Esophagus muscularis mucosa (tissue), 4 donors: ENCODE measurements at places on chromosomes 13 and 19. TPM values are rescaled to one million over a fixed set of nuclear protein-coding genes. Genes with fewer than 3 reads are reported as not detected.

OR7D2 gene
- total RNA-seq: not detected

CCDC70 gene
- not detected for total RNA-seq

GRCh38 chr13:46552303-46552682, 677 bp upstream of the LRCH1 start:
- H3K4me1 ChIP-seq: peaks cover 38% of the 10 kb centered on the region
- no peaks in the 10 kb centered on the region for H3K36me3 ChIP-seq

CEACAM16 gene
- not detected for total RNA-seq

HSH2D gene
- not detected for total RNA-seq

- no peak overlapping the region for H3K4me3 ChIP-seq
- no peak overlapping the region for H3K27ac ChIP-seq
- DNase-seq: no peak
- H3K27me3 ChIP-seq: peaks cover 9% of the 10 kb centered on the region
These were observed 243.5 kb downstream of the TSHZ3 start for GRCh38 chr19:31105761-31106160.

GRCh38 chr13:74708629-74709028, 574.4 kb upstream of the KLF12 start:
- no peaks in the 10 kb centered on the region for H3K27me3 ChIP-seq
- no peak overlapping the region for H3K4me3 ChIP-seq
- H3K4me1 ChIP-seq: no peaks in the 10 kb centered on the region
- DNase-seq: no peak
- H3K27ac ChIP-seq: no peak overlapping the region

- no peaks in the 10 kb centered on the region for H3K27me3 ChIP-seq
- DNase-seq: peak; percentile 92
- no peaks in the 10 kb centered on the region for H3K36me3 ChIP-seq
- H3K27ac ChIP-seq: peak overlapping the region; percentile 84
- peak overlapping the region; percentile 34 for H3K4me3 ChIP-seq
These were observed 6.0 kb downstream of the SYCE2 start for GRCh38 chr19:12913011-12913561.

DNA sequence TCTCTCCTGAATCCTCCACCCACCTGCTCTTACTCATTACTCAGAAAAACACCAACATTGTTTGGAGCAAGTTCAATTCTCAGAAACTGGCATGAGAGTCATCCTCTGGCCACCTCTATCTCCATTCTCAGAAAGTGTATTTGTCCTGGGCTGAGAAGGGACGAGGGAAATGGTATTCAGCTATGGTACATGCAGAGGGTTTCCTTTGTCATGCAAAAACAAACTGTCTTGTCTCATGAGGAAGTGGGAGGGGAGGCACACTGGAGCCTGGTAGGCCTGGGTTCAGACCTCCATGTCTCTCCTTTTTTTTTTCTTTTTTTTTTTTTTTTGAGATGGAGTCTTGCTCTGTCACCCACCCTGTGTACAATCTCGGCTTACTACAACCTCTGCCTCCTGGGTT, 31.9 kb upstream of the LILRA2 start:
- DNase-seq: no peak
- H3K4me1 ChIP-seq: no peaks in the 10 kb centered on the region
- no peaks in the 10 kb centered on the region for H3K36me3 ChIP-seq
- H3K27ac ChIP-seq: no peak overlapping the region
- no peak overlapping the region for H3K4me3 ChIP-seq

DNA sequence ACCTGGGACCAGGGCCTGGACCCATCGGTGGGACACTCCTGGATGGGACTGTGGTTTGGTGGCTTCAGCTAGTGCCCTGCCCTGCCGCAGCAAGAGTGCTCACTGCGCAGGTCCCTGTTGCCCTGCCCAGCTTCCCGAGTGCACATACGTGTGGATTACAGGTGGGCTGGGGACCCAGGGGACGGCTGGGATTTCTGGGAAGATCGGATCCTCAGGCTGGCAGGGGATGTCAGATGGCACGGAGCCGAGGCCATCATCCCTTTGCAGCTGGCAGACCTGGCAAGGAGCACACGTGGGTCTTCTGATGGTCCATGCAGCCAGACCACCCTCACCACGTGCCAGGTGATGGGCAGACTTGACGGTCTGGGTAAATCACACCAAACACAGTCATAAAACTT, 69.3 kb downstream of the CHST8 start:
- peaks cover 1% of the 10 kb centered on the region for H3K27me3 ChIP-seq
- no peak overlapping the region for H3K4me3 ChIP-seq
- no peak overlapping the region for H3K27ac ChIP-seq
- H3K36me3 ChIP-seq: no peaks in the 10 kb centered on the region
- no peaks in the 10 kb centered on the region for H3K4me1 ChIP-seq
- no peak for DNase-seq

- H3K27ac ChIP-seq: no peak overlapping the region
- no peaks in the 10 kb centered on the region for H3K27me3 ChIP-seq
- no peaks in the 10 kb centered on the region for H3K36me3 ChIP-seq
- no peak for DNase-seq
- H3K4me1 ChIP-seq: no peaks in the 10 kb centered on the region
- H3K4me3 ChIP-seq: no peak overlapping the region
These were observed 23.9 kb downstream of the TDRD12 start for GRCh38 chr19:32743447-32743846.

GRCh38 chr13:101511161-101511560, 58.7 kb downstream of the ITGBL1 start:
- no peak overlapping the region for H3K27ac ChIP-seq
- H3K36me3 ChIP-seq: no peaks in the 10 kb centered on the region
- H3K4me3 ChIP-seq: no peak overlapping the region
- no peaks in the 10 kb centered on the region for H3K27me3 ChIP-seq
- no peak for DNase-seq

- H3K4me1 ChIP-seq: no peaks in the 10 kb centered on the region
- DNase-seq: no peak
- no peaks in the 10 kb centered on the region for H3K36me3 ChIP-seq
- no peak overlapping the region for H3K27ac ChIP-seq
These were observed 63.5 kb upstream of the MYCBP2 start for GRCh38 chr13:77390391-77390790.

DNA sequence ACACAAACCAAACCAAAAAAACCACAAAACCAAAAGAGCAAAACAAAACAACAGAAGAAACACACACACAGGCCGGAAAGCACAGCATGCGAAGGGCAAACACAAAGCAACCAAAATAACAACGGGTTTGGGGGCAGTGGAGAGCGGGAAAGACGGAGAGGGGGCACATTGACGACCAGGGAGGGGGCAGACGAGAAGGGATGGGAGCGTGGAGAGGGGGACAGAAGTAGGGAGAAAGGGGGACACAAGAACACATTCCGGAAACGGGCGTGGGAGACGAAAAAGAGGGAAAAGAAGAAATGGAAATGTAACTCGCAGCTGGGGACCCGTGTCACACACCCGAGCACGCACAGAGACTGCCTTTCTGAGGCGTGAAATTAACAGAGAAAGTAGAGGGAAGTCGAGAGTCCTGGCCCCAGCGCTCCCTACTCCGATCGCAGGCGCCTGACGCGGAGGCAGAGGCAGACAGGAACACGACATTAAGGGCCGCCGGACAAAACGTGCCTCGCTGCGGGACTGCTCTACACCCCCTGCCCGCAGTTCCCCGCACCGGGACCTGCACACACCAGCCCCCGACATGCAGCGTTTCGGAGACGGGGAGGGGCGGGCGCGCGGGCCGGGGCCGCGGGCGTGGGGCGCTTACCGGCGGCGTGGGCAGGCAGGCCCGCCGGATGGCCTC, 652 bp downstream of the POU4F1 start:
- no peak overlapping the region for H3K27ac ChIP-seq
- H3K4me1 ChIP-seq: peaks cover 36% of the 10 kb centered on the region
- H3K27me3 ChIP-seq: peaks cover 97% of the 10 kb centered on the region
- DNase-seq: no peak
- H3K36me3 ChIP-seq: no peaks in the 10 kb centered on the region

GRCh38 chr13:88586263-88586662, 915.1 kb downstream of the SLITRK5 start:
- DNase-seq: no peak
- no peaks in the 10 kb centered on the region for H3K27me3 ChIP-seq
- H3K4me3 ChIP-seq: no peak overlapping the region

URAD gene
- not detected for total RNA-seq

RNF17 gene
- total RNA-seq: not detected

ZNF616 gene
- 4.0 TPM for total RNA-seq

DNA sequence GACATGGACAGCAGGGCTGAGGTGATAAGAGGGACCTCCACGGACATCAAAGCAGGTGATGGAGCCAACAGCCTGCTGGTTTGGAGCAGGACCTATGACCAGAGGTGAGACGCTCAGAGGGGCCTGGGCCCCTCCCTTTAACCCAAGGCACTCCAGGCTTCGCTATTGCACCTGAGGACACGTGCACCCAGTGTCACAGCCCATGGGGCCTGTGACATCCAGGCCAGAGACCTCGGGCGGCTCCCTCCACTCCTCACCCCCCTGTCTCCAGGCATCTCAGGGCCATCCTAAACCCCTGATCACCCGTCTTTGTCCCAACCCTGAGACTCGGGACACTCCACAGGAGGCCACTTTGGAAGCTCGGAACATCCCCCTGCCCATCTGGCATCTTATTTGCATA, 12.9 kb downstream of the ADGRE5 start:
- no peak overlapping the region for H3K4me3 ChIP-seq
- no peaks in the 10 kb centered on the region for H3K27me3 ChIP-seq
- peaks cover 78% of the 10 kb centered on the region for H3K36me3 ChIP-seq

DNA sequence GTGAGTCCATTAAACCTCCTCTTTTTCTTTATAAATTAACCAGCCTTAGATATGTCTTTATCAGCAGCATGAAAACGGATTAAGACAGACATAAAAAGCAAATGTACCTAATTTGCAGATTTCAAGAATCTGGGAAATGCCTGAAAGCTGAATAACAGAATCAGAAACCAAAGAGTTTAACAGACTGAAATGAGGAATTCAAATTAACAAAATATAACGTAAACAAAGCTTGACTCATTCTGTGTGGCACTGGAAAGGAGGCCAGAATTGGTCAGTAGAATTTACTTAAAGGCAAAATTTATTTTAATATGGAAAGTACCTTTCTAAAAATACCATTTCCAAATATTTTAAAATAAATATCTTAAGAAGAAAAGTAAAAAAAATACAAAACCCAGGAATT, 540.6 kb upstream of the HTR2A start:
- no peak overlapping the region for H3K4me3 ChIP-seq
- DNase-seq: no peak
- no peak overlapping the region for H3K27ac ChIP-seq
- no peaks in the 10 kb centered on the region for H3K36me3 ChIP-seq
- H3K27me3 ChIP-seq: no peaks in the 10 kb centered on the region
- H3K4me1 ChIP-seq: no peaks in the 10 kb centered on the region

DNA sequence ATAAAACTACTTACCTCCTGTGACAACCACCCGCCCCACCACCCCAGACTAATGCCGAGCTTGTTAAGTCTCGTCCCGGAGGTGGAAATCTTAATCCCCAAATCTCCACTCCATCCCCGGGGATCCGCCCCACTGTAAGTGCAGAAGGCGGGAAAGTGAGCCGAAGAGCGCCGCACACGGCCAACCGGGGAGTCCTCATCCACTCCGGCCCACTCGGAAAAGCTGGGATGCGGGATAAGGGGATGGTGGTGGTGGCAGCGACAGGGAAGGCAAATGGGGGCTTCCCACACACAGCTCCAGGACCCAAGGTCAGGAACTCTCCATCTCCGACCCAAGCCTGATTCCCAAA, 621 bp downstream of the FBL start:
- H3K4me1 ChIP-seq: peaks cover 52% of the 10 kb centered on the region
- H3K27me3 ChIP-seq: no peaks in the 10 kb centered on the region
- H3K27ac ChIP-seq: peak overlapping the region; percentile 86
- H3K4me3 ChIP-seq: peak overlapping the region; percentile 77

FOSB gene
- total RNA-seq: 25.2 TPM

RFPL4A gene
- total RNA-seq: not detected

- H3K4me1 ChIP-seq: peaks cover 63% of the 10 kb centered on the region
- peaks cover 4% of the 10 kb centered on the region for H3K27me3 ChIP-seq
- peaks cover 33% of the 10 kb centered on the region for H3K36me3 ChIP-seq
- no peak overlapping the region for H3K4me3 ChIP-seq
These were observed 4.7 kb downstream of the SLC1A5 start for GRCh38 chr19:46783670-46784069.

SPACA4 gene
- total RNA-seq: not detected

DNA sequence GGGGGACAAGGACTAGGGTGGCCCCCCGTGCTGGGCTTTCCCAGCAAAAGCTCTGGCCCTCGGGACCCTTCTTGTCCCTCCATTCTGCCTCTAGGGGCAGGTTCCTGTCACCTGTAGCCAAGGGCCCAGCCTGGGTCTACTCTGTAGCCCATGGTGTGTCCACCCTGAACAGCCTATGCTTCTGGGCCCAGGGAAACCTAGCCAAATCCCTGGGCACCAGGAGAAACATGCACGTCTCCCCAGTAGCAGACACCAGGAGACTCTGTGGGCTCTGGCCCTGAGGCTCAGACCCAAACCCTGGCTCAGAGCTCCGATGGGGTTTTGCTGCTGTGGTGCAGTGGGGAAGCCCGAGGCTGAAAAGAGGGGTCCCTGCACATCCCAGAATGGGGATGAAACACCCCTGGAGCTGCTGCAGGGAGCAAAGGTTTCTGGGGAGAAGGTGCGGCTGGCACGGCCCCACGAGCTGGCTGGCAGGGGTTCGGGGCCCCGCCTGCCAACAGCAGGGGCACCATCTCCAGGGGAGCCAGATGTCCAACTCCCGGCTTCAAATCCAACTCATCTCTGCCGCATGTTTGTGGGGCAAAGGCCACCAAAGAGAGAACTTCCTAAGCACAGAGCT, 18.2 kb downstream of the CEBPG start:
- H3K4me1 ChIP-seq: peaks cover 85% of the 10 kb centered on the region
- H3K4me3 ChIP-seq: no peak overlapping the region
- peaks cover 16% of the 10 kb centered on the region for H3K36me3 ChIP-seq

DNA sequence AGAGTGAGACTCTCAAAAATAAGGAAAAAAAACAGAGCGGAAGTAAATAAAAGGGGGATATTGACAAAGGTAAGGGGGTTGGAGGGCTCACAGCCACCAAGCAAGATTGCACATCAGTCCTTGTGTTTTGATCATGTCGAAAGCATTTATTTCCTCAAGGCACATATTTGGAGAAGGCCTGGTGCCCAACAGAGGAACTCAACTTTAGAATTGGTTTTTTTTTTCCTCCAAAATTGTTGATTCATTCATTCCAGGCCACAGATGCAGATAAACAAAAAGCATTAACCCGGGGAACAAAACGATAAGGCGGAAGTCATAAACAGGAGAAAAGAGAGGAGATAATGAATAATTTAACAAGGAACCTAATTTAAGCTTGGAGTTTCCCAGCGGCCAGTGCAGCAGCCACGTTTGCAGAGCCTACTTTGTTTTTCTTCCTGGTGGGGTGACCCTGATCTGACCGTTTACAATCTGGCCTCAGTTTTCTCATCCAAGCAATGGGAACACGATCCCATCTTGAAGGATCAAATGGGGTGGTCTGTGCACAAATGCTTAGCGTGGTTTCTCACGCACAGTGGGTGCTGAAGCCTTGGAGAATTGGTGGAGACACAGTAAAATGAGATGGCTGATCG, 2.1 kb upstream of the PTPRS start:
- H3K27me3 ChIP-seq: peaks cover 22% of the 10 kb centered on the region
- DNase-seq: no peak
- no peaks in the 10 kb centered on the region for H3K36me3 ChIP-seq
- no peak overlapping the region for H3K4me3 ChIP-seq
